ENCODE measurements at places on chromosomes 5 and 9.

DNA sequence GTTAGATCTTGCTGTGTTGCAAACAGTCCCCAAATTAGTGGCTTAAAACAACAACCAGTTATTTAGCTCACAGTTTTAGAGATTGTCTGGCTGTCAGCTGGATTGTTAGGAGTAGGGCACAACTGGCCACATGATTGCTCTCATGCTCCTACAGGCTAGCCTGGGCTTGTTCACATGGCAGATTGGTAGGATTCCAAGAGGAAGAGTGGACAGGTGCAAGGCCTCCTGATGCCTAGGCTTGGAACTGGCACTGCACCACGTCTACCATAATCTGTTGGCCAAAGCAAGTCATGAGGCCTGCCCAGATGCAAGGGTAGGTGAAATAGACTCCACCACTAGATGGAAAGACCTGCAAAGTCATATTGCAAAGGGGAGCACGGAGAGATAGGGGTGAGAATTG lies 76.4 kb downstream of the ACER2 start:
- no peak for DNase-seq

GRCh38 chr5:180823940-180824629 lies 21.5 kb upstream of the MGAT1 start:
- no peak for DNase-seq

- no peak for DNase-seq
Observed at GRCh38 chr9:97518166-97518908, 16.9 kb downstream of the TMOD1 start.

DNA sequence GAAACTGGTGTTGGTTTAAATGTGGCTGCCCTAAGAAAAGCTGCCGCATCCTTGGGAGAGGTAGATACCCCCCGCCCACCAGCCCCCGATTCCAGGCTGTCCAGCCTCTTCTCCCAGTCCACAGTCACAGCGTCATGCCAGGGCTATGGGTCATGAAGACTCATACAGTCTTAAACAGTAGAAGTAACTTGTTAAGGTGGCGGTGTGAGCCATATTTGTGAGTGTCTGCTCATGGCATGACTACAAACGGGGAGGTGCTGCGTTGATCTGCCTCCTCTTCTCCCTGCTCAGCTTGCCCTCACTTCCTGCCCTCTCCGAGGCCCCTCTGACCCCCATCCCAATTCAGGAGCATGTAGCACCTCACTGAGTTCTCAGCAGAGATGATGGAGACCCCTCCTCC lies 20.8 kb downstream of the FGD3 start:
- DNase-seq: no peak

DNA sequence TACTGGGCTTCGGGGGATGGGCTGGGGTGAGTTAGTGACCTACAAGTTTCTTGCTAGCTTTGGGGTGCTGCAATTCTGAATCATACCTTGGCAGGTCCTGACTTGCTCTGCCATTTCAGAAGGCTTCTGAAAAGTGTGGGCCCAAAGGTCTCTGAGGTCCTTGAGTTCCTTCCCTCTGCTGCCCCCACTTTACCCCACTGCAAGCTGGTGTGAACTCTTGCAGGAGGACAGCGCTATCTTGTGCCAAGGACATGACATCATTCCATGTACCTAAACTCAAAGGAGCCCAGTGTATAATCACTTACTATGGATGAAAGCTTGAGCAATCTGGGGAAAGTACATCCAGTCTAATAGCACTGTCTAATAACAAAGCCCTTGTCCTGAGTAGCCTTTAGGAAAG lies 157.4 kb downstream of the RMI1 start:
- DNase-seq: no peak

DNA sequence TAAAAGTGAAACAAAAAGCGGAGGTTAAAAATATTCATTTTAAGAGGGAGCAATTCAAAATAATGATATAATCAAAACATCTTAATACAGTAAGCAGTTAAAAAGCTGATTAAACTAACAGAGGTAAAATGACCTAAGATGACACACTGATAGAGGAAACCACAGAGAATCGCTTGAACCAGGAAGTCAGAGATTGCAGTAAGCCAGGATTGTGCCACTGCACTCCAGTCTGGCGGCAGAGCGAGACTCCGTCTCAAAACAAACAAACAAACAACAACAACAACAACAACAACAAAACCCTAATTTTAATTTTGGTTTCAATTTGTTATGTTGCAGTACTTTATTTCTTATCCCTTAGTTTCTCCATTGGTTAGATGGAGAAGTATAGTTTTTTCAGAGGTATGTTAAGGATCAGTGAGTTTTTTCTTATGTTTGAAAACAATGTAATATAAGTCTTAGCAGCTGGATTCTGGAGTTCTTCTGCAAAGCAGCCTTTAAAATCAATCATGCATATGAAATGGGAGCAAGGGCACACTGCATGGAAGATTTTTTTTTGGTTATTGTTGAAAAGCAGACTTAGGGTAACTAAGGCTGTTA lies 58.5 kb downstream of the MLANA start:
- peak; percentile 16 for DNase-seq

DNA sequence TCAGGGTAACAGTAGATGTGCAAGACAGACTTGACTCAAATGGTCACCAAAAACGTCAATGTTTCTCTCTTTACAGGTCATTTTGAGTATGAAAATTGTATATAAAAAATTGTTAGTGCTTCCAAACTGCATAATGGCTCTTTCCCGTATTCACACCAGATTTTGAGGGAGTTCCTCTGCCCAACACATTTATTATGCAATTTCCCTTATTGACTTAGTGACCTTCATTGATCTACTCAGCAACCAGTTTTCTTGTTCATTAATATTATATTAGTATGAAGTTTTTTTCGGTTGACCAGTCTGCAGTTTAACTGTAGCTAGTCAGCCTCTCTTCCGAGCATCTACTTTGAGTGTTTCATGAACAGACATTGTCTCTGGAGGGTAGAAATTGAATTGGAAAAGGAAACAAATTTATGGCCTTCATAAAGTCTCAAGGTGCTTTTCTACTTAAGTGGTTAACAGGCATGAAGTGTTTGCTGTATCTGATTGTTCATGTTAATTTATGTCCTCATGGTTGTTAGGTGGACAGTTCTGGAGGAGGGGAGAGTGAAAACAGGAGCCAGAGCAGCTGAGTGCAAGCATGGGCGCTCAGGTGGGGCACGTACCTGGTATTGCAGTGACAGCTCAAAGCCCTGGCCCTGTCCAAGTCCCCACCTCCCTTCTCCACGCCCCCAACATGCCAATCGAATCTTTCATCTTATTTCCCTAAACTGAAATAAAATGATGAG lies 240.2 kb downstream of the RFK start:
- DNase-seq: no peak

- no peak for DNase-seq
Observed at GRCh38 chr9:136013524-136014034, 52.4 kb upstream of the UBAC1 start.

DNA sequence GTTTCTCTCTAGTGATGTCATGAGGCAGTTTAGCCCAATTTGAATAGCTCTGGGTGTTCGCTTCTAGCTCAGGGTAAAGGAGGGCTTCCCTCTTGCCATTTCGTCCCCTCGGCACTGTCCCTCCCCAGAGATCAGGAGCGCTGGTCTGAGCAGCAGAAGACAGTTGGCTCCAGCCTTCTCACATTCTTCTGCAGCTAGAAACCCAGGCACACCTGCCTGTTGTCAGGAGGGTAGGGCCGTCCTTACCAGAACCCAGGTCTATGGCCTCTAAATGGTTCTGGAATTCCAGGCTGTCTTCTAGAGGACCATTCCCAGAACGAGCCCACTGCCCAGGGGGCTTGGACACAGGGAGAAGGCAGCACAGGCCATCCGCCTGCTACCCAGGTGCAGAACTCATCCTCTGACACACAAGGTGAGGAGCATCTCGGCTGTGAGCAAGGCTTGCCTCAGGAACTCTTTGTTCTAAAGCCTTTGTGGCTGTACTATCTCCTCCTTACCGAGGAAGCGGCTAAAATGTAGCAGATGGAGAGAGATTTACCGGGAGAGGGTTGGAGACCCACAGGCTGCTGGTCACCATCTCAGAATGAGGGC lies 255.6 kb upstream of the IRX2 start:
- DNase-seq: no peak

GRCh38 chr9:87683751-87684626 lies 41.9 kb upstream of the CTSL start:
- DNase-seq: no peak

- no peak for DNase-seq
Observed at GRCh38 chr9:35659340-35659739, 1.2 kb downstream of the CCDC107 start.

DNA sequence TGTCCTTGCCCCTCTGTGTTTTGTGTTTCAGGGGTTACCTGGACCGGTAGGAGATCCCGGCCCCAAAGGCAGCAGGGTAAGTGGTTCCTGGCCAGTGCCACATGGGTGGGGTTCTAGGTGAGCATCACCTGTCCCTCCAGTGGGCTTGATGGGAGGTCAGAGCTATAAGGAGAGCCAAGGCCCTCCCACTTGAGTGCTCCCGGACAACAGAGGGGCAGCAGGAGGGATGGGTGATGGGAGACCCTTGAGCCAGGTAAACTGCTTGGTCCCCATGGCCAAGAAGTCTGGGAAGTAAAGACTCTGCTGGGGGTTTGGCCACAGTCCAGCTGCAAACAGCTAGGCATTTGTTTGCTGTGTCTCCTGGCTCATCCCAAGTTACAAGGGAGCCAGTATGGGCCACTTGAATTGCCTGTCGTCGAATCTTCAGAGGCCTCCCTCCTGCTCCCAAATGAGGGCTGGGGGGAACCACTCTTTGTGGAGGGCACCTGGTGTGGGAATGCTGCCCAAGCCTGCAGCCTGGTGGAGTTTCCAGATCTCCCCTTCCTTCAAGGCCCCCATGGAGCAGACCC lies 51.0 kb downstream of the COL27A1 start:
- no peak for DNase-seq

GRCh38 chr9:129027224-129027684 lies 877 bp downstream of the SH3GLB2 start:
- DNase-seq: no peak

DNA sequence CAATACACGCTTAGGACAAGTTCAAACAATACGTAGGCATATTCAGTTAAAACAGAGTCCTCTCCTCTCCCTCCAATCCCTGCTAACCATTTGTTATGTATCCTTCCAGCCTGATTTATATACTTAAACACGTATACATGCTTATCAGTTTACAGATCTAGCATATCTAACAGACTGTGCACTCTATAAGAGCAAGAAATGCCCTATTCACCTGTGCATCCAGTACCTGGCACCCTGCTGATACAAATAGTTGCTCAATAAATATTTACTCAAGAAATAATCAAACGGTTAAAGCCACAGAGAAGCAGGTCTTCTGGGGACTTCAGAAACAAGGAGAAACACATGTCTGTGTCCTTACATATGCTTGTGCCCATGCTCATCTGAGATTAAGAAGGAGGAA lies 55.9 kb downstream of the MLLT3 start:
- no peak for DNase-seq

DNA sequence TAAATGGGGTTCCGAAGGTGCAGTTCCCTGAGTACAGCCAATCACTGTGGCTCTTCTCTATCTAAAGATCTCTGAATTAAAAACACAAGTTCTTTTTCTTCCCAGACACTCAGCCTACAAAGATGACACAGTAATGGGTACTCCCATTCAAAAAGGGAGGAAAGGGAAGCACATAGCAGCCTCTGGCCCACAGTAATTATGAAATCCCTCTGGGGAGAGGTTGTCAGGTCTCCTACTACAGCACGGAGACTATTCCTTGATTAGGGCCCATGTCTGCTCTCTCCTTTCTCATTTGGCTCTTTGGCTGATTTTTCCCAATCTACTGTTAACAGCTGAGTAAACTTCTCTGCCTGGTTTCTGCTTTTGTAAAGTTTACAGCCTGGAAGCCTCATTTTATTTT lies 62.0 kb upstream of the RANBP3L start:
- DNase-seq: no peak

- peak; percentile 47 for DNase-seq
Observed at GRCh38 chr9:121886759-121887485, 206.2 kb downstream of the TTLL11 start.

DNA sequence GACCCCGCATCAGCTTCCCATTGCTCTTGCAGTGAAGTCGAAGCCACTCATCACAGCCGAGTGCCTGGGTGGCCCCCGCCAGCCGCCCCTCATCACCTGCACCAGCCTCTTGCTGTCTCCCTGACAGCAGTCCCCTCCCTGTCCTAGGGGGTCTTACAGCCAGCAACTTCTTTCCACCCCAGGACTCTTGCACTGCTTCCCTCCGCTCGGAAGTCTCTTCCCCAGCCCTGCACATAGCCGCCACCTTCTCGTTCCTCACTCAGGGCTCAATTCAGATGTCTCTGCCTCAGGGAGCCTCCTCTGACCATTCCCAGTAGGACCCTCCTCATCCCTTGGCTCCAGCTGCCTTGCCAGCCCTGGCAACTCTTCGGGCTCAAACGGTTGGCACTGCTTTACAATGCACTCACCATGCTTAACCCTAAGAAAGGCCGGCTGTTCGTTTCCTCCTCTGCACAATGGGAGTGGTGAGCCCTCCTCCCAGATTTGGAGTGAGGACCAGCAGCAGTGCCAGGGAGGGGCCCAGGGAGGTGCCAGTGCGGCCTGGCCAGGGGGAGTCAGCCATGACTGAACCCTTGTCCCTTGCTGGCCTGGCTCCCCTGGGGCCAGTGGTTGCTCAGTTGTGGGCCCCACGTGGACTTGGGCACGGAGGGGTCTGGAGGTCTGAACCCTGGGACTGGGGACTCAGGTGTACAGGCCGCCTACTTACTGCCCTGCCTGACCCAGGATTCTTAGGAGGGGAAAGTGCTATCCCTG lies 6.1 kb downstream of the TCF7 start:
- no peak for DNase-seq

DNA sequence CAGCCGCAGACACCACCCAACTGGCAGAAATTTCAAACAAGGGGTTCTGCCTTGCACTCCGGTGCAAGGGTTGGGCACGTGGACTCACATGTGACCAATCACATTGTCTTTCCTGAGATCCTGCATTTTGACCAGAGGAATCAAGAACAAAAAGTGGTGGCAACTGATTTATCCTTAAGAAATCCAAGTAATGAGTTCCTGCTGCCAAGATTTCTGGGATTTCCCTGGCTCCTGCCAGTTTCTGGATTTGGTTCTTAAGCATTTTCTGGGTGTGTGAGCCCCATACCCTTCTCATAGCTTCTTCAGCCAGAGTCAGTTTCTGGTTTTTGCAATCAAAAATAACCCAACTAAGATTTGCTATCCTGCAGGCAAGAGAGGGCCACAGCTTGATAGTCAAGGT lies 17.4 kb upstream of the KCNIP1 start:
- DNase-seq: no peak

GRCh38 chr5:113020461-113021273 lies 44.1 kb downstream of the DCP2 start:
- no peak for DNase-seq

GRCh38 chr5:105619725-105620124 lies 2051.0 kb downstream of the EFNA5 start:
- no peak for DNase-seq

GRCh38 chr9:16825971-16826625 lies 44.4 kb downstream of the BNC2 start:
- DNase-seq: no peak

GRCh38 chr9:114051281-114051680 lies 26.8 kb downstream of the AMBP start:
- no peak for DNase-seq

- DNase-seq: no peak
Observed at GRCh38 chr5:139078345-139078744, 119.8 kb downstream of the SIL1 start.

GRCh38 chr5:22111320-22111719 lies 741.8 kb downstream of the CDH12 start:
- DNase-seq: no peak

Data from stimulated activated naive CD8-positive, alpha-beta T cell treated with anti-CD3 and anti-CD28 coated beads, Interleukin-15, amount 100 ng/mL, for 72 hours (primary cell).